ENCODE measurements at places on chromosomes 2 and 18.

- DNase-seq, result no peak
These were observed 10.2 kb downstream of the INSIG2 start for GRCh38 chr2:118098307-118099030.

DNA sequence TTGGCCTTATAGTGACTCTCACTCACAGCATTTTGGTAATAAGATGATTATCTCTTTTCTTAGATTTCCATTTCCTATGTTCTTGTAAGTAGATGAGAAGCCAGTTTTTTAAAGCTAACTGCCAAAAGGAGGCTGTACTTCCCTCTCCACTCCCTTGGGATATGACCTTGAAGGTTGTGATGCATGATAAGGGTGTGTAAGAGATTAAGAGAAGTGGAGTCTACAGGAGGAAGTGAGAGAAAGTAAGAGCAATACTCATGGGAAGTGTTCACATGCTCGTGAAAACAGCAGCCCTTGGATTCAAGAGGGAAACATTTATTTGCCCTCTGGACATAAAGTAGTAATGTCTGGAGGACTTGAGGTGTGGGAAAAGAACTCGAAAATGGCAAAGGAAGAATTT lies 171.5 kb downstream of the EVA1A start:
- no peak for DNase-seq

GRCh38 chr2:108377815-108378630 lies at the start of gene SULT1C4:
SULT1C4 (plus strand) TSS chr2:108377954; CDS start chr2:108378338, 384 bp downstream.
- DNase-seq, result no peak

GRCh38 chr18:3875961-3876360 lies 426.0 kb downstream of the TGIF1 start:
- no peak for DNase-seq

- DNase-seq, result no peak
These were observed 318.2 kb upstream of the FAM98A start for GRCh38 chr2:33917252-33917651.

DNA sequence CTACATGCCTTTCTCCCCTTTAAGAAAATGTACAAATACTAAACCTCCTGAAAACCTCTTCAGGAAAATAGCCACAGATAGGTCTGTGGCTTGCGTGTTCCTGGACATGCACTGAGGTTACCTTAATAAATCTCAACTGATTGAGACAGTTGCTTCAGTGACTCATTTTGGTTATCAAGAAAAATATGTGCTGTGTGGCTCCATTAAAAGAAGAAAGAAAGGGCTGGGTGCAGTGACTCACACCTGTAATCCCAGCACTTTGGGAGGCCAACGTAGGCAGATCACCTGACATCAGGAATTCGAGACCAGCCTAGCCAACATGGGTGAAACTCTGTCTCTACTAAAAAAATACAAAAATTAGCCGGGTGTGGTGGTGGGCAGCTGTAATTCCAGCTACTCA lies 27.1 kb downstream of the CREG2 start:
- DNase-seq, result no peak

GRCh38 chr2:24354957-24355356 lies 5.4 kb downstream of the ITSN2 start:
- DNase-seq, result no peak

DNA sequence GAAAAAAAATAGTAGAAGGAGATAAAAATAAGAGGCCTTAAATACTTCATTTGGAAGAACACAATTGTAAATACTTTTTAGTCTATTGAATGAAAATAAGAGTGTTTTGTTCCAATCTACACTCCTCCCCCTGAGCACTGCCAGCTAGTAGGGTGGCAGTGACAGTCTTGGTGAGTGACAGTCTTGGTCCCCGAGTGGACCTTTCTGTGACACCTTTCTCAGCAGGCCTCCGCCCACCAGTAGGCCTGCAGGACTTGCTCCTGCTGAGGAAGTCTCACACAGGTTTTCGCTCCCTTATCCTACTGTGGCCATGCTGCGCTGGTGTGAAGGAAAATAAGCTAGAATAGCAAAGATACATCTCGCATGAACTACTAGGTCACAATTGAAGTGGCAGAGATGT lies 666.8 kb downstream of the NR4A2 start:
- no peak for DNase-seq

- DNase-seq, result no peak
These were observed 628.7 kb upstream of the LINC00305 start for GRCh38 chr18:64777556-64777955.

GRCh38 chr2:224932522-224932921 lies 109.7 kb downstream of the DOCK10 start:
- DNase-seq, result no peak

- DNase-seq, result no peak
These were observed 9.9 kb downstream of the NFE2L2 start for GRCh38 chr2:177254433-177255226.

GRCh38 chr2:71612581-71613402 lies 159.4 kb downstream of the DYSF start:
- no peak for DNase-seq

DNA sequence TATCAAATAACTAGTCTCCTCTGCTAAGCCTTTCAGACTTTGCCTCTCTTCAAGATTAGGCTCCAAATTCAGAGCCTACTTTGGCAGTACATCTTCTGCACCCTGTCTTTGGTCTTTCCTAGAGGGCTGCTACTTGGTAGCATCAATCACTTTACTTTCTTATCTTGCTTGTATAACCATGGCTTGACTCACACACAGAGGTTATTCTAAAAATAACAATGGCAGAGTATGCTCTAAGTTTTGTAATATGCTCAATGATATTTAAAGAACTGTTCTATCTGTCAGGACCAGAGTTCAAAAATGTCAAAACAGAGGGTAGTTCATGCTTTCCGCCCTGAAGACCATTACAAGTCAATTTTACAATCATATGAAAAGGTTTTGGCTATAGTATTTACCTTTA lies 27.7 kb downstream of the THOC1 start:
- DNase-seq, result no peak

DNA sequence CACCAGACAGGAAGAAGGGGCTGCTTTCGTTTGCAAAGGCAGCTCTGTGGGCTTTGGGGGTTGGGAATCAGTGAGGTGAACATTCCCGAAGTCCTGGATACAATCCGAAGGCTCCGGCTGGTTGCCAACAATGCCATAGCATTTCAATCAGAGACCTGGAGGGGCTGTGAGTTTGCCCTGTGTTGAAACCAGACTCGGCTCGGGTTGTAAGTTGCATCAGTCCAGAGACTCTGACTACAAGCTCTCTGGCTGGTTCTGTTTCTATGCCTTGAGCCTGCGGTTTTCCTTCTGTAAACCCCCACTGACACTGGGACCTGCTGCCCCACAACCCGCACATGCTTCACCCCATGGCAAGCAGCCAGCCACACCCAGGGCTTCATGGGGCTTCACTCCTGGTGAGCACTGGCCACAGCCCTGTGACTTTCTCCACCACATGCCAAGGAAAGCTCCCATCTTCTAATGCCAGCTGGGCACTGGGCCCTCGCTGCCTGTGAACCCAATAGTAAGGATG lies 85.7 kb upstream of the ODC1 start:
- no peak for DNase-seq

DNA sequence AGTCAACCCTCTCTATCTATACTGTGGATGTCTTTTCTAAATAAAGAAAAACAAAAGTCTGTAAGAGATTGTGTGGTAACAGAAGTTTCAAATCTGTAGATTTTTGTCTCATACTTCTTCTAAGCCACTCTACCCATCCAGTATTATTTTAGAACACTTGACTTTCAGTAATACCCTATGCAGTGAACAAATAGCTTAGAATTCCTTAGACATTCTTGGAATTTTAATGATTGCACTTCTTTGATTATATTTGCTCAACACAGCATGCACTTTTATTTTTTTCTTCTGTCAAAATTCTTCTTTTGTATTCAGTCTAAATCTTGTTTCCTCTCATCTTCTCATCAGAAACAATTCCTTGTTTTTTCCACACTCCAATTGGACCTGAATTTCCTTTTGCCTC lies 1080.2 kb downstream of the SUCLG1 start:
- no peak for DNase-seq

DNA sequence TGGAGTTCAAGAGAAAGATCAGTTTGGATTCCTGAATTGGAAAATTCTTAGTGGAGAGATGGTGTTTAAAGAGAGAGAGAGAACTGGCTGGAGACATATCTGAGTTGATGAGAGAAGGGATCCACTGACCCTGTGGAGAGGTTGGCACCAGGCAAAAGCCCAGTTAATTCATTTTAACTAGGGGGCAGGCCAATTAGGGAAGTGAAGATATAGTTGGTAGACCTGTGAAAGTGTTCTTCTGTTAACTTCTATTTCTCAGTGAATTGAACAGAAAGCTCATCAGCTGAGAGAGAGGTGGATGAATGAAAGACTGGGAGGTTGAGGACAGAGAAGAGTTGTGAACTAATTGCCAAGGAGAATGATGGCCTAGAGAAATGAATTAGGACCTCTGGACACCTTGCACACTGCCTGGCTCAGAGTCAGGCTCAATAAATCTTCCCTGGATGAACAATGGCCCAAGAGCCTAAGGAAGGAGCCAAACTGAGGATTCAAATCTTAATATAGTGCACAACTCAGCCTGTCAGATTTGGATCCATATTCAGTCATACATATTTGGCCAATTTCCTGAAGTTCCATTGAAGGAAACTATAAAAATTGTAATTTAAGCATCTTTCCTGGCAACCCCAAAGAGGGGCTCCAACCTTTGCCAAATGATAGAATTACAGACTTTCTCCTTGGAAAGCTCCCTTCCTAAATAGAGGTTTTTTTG lies 82.2 kb upstream of the RMDN2 start:
- no peak for DNase-seq

- no peak for DNase-seq
These were observed 349.4 kb upstream of the POU3F3 start for GRCh38 chr2:104504331-104505073.

DNA sequence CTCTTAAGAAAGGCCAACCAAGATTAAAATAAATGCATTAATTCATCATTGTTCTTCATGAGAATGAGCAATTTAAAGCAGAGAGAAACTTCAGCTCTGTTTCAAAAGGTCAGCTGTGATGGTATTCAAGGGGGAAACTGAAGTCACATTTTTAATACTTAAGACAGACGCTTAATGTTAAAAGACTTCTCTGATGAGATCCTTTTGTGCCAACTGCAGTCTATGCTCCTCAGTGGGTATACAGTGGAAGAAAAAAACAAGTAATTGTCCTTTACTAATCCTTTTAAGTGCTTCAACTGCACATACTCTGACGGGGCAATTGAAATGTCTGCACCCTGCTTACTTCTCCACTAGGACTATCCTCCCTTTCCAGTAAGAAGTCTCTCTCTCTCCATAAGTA lies 309.7 kb downstream of the GULP1 start:
- DNase-seq, result no peak

DNA sequence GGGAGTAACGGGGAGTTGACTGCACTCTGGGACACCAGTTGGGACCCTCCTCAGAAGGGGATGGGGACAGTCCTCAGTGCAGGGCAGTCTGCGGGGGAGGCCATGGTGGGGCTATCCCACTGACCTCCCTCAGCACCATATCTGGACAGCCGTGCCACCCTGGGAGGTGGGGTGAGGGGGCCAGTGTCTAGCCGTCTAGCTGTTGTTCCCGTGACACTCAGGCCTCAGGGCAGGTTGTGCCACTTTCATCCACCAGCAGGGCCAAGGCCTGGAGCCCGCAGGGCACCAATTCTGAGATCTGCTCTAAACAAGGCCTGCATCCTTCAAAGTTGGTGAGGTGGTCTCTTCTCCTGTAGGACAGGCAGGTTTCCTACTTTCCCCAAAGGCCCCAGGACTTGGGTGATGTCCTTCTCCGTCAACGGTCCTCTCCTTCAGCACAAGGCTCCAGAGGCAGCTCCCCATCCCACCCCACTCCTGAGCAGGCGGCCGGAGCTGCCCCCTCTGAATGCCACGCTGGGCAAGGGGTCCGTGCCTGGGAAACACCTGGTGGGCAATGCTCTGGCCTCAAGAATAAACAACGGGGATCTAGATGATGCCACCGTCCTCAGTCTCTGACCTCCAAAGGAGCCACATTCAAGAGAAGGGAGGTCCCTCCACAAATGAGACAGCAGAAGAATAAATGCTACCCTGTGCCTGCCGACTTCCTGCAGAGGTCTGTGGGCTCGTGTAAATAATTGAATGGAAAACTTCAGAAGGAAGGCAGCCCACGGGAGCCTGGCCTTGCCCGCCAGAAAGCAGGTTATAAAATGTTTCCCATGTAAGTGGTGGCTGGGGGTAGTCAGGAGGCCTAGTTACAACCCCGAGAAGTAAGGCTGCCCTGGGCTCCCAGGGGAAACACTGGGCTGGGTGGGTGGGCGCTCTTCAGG lies 42.8 kb upstream of the PTMA start:
- DNase-seq, result no peak

DNA sequence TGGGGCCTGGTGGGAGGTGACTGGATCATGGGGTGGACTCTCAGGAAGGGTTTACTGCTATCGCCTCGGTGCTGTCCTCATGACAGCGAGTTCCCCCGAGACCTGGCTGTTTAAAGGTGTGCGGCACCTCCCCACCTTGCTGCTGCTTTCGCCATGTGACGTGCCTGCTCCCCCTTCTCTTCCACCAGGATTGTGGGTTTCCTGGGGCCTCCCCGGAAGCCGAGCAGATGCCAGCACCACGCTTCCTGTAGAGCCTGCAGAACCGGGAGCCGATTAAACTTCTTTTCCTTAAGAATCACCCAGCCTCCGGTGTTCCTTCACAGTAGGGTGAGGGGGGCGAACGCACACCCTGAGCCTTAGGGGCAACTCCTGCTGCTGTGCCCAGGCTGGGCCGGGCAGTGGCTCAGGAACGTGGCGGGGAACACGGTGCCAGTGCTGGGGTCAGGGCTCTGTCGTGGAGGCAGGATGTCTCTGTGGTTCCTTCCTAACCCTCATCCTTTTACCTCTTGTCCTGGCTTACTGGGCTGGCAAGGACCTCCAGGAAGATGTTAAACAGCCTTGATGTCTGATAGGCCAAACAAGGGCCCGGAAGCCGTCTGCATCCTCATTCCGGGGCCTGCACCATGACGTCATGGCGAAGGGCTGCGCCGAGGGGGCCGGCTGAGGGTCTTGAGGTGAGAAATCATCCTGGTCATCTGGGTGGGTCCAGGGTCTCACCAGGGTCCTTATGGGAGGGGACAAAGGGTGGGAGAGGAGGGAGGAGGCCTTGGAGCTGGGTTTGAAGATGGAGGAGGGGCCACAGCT lies 12.7 kb downstream of the NEU4 start:
- no peak for DNase-seq

- no peak for DNase-seq
These were observed 53.2 kb downstream of the ITGA6 start for GRCh38 chr2:172480301-172481218.

GRCh38 chr2:42117923-42118753 lies 51.0 kb upstream of the EML4 start:
- DNase-seq, result peak; percentile 34

- no peak for DNase-seq
These were observed 1097.2 kb upstream of the CNTNAP5 start for GRCh38 chr2:122927710-122928557.

DNA sequence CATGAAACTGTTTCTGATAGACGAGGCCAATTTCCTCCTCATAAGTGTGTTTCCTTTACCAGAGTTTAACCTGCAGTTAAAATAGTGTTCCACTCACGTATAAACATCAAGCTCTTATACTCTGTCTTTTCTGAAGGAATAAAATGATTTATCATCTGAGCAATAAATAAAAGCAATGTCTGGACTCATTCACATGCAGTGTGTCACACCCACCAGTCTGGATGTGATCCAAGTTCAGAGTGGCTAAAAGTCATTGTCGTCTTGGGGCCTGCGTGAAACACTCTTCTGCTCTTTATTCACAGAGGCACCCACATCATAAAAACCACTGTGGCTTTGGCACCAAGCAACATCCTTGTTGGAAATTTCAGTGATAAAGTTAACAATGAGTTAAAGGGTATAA lies 19.5 kb upstream of the SLC9A4 start:
- DNase-seq, result no peak
